H1 (cell line): ENCODE measurements at places on chromosomes 7 and 10. TPM values are rescaled to one million over a fixed set of nuclear protein-coding genes. Genes with fewer than 3 reads are reported as not detected.

Gene PGAM2
- 1.4 and 2.1 TPM in 2 replicates for total RNA-seq

Gene AGAP6
- total RNA-seq, result 13.0 and 13.2 TPM in 2 replicates

- DNase-seq, result peak; percentile 56
These were observed 613 bp downstream of the MAPK8 start for GRCh38 chr10:48306870-48307710.

GRCh38 chr7:101363196-101363733 lies 590 bp downstream of the COL26A1 start:
- no peak for DNase-seq

DNA sequence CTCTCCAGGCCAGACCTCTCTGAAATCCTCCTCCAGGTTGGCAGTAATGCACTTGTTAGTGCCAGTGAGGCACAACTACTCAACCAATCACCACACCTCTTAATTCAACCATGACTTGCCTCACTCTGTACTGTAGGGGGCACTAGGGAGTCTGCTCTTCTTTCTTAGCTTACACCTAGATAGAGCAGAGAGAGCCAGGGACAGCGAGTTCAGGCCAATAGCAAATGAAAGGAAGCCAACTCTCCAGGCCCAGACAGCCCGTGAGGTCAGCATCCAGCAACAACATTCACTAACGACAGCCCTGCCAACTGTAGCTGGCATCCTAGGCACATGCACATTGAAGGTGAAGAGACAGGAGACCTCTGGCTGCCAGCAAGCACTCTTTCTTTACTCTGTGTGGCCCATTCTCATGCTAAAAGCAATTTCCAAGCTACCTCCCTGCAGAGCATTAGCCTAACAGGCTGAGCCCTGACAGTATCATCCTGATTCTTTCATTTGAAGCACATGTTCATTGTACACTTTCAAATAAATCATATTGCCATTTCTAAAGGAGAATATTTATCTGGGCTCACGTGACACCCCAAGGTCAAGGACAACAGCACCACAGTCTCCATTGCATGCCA lies 136.3 kb downstream of the DPY19L1 start:
- DNase-seq, result no peak

- DNase-seq, result no peak
These were observed 1.0 kb downstream of the SRGN start for GRCh38 chr10:69088801-69089501.

GRCh38 chr7:24932815-24933214 lies 47.2 kb downstream of the OSBPL3 start:
- DNase-seq, result no peak
